SIG-M5 (cell line): ENCODE measurements at places on chromosomes 6 and 20.

DNA sequence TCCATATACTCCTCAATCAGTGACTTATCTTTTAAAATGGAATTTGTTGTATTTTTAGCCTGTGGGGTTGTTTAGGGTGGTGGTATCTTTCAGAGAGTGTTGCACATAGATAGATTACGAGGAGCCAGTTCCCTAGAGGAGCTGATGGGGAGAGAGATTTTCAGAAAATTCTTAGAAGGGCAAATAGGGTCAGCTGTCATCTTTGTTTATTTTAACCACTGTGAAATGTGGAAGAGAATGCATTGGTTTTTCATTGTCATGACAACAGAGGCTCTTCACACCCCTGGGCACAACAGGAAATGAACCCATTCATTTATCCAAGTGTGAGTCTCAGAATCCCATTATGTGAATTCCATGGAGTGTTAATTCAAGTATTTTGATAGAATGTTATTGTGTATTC is 188.4 kb downstream of the JARID2 start:
- no peak for DNase-seq

GRCh38 chr6:112204350-112204706 is 50.0 kb downstream of the LAMA4 start:
- DNase-seq: no peak

DNA sequence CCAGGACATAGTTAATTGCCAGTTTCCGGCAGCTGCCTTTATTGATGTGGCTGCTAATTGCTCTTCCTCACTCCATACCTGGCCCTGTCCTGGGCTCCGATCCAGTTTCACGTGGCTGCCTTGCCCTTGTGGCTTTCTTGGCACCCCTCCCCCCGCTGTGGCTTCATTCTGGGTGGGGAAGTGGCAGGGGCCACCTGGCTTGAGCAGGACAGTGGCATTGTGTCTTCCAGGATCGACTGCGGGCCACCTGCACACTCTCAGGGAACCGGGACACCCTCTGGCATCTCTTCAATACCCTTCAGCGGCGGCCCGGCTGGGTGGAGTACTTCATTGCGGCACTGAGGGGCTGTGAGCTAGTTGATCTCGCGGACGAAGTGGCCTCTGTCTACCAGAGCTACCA is 10.8 kb downstream of the MAVS start:
- no peak for DNase-seq

DNA sequence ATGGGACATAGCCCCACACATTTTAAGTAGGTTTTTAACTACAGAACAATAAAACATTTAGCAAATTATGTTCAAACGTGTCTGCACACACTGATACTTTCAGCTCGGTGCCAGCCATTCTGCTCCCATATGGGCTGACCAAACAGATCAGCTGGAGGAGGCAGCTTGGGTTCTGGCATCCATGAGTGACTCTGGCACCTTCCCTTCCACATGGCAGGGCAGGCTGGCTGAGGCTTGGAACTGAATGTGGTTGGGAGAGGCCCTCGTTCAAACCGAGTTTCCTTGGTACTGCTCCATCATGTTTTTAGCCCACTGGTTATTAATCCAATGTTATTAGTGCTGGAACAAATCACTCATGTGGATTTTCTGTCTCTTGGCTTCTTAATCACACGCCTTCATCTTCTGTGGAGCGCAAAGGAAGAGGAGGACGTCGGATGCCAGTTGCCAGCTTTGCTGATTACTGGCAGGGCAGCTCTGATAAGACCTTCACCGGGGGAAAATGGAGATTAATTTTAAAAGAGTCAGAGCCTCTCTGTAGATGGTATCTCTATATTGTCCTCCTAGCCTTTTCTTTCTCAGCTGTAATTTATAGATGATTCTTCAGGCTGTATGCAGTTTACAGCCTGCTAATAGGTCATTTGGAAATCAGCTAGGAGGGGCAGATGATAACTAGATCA is 93.1 kb upstream of the TIAM2 start:
- DNase-seq: no peak

DNA sequence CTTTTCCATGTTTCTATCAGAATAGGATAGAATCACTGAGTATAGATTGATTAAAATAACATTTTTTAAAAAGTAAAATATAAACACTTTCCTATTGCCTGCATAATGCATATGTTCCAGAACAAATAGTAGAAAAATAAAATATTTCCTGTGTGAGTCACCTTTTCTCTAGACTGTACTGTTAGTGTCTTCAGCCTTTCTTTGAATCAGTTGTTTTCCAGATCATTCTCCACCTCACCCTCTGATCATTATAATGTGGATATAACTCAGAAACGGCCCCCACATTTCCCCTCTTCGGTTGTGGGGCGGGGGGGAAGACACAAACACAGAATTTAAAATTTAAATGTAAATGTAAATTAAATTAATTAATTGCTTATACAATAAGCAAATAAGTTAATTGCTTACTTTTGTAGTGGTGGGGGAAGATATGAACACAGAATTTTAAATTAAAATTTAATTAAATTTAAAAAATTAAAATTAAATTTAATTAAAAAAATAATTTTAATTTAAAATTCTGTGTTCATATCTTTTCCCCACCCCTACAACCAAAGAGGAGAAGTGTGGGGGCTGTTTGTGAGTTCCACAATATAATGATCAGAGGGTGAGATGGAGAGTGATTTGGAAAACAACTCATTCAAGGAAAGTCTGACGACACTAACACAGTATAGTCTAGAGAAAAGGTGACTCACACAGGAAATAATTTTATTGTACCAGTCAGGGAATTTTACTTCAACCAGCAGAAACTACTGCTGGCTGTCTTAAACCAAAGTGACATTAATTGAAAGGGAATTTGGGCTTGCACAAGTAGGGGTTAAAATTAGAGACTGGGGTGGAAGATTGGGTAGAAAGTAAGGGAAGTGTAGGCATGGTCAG is 37.1 kb upstream of the PROKR2 start:
- no peak for DNase-seq

GRCh38 chr20:57395111-57395966 is 4.1 kb downstream of the RBM38 start:
- no peak for DNase-seq
